Hepatocyte (in vitro differentiated cells): ENCODE measurements at places on chromosomes 13 and 19. TPM values are rescaled to one million over a fixed set of nuclear protein-coding genes. Genes with fewer than 3 reads are reported as not detected.

PLIN4 gene
- total RNA-seq: 0.17 and 0.60 TPM in 2 replicates

KLK4 gene
- total RNA-seq: not detected in 2 replicates

DNA sequence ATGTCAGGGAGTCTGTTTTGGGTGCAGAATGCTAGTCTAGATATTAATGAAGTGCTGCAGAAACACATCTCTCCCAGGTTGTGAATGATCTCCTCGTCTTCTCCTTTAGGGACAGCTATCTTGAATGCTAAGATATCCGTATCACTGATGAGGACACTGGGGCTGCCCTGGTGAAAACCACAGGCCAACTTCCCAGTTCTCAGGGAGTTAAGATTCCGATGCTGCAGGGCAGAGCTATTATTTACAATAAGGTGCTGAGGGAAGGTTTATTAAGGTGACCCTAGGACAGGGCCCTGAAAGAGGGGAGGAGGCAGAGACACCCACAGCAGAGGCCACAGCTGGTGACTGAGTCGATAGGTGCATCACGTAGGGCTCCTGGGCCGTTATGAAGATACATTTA, 66.1 kb downstream of the TNFRSF19 start:
- no peak overlapping the region for H3K27ac ChIP-seq
- no peak for DNase-seq
- no peaks in the 10 kb centered on the region for H3K27me3 ChIP-seq
- H3K4me1 ChIP-seq: peaks cover 18% of the 10 kb centered on the region

DNA sequence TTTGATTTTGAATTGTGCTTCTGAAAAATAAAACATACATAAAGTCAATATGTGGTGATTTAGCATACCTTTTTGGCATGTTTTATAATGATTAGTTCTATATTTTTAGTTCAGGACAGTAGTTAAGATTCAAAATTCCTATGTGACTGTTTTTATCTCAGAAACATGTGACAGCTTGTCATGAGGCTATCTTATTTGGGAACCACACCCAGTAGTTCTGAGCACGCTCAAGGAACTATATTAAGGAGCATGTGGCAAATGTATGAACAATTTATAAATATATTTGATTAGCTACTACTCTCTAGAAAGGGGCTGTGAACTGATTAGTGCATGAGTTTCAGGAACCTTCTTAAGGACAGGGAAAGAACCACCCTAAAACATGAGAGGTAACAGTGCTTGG, 38.8 kb downstream of the FGF9 start:
- no peak overlapping the region for H3K4me3 ChIP-seq
- no peaks in the 10 kb centered on the region for H3K36me3 ChIP-seq
- no peaks in the 10 kb centered on the region for H3K4me1 ChIP-seq
- H3K27ac ChIP-seq: no peak overlapping the region
- DNase-seq: no peak

- no peak for DNase-seq
- no peaks in the 10 kb centered on the region for H3K36me3 ChIP-seq
- H3K4me3 ChIP-seq: no peak overlapping the region
- H3K27me3 ChIP-seq: no peaks in the 10 kb centered on the region
Measured at GRCh38 chr13:39777021-39777420, 121.6 kb downstream of the COG6 start.

DNA sequence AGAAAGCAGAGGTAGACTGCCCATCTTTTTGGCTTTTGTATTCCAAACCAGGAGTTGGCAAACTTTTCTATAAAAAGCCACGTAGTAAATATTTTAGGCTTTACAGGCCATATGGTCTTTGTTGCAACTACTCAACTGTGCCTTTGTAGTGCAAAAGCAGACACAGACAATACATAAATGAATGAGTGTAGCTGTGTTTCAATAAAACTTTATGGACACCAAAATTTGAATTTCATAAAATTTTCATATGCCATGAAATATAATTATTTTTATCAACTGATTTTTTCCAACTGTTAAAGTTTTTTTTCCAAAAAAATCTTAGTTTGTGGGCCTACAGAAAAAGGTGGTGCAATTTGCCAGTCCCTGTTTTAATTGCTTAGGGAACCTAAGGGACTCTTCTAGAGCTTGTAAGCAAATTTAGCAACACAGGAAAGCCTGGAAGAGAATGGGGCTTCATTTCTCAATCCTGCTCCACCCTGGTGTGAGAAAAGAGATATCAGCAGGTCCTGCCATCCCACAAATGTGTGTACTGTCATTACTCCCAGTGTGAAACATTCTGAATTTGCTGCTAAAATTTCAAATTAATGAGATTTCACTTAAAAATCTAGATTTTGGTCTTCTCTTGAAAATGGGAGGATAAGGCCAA, 194.2 kb downstream of the RGCC start:
- H3K27ac ChIP-seq: no peak overlapping the region
- no peak for DNase-seq
- H3K36me3 ChIP-seq: no peaks in the 10 kb centered on the region

FAM216B gene
- total RNA-seq: 0.80 and 0.90 TPM in 2 replicates

DNA sequence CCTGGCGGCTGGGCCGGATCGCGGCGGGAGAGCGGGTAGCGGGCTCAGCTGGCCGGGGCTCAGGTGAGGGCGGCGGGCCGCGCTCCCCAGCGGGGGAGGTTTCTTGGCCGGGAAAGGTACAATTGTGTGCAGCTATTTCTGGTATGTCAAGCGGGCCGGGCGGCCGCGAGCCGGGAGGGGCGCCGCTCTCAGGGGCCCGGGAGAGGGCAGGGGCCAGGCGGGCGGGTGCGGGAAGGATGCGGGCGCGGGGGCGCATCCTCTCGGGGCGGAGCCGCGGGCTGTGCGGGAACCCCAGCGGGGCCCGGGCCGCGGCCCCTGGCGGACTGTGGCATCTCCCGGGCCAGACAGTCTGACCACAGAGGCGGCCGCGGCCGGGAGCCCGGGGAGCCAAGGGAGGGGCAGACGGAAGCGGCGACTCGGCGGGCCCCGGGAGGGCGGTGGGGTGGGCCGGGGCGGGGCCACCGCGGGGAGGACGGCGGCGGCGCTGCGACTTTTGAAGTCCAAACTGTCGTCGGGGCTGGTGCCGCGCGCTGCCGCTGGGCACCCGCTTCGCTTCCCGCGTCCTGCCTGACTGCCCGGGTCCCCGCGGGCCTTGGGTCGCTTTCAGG, at the start of gene LMO7:
Gene LMO7, plus strand, starts transcription at position 503 of the 608 bp plus-strand sequence. CDS start 328 bp downstream, outside the sequence.
- H3K4me1 ChIP-seq: peaks cover 7% of the 10 kb centered on the region
- H3K27ac ChIP-seq: peak within 1 kb of the TSS; percentile 66
- peak within 1 kb of the TSS; percentile 95 for H3K4me3 ChIP-seq
- peaks cover 12% of the 10 kb centered on the region for H3K27me3 ChIP-seq
- peak; percentile 67 for DNase-seq

DNA sequence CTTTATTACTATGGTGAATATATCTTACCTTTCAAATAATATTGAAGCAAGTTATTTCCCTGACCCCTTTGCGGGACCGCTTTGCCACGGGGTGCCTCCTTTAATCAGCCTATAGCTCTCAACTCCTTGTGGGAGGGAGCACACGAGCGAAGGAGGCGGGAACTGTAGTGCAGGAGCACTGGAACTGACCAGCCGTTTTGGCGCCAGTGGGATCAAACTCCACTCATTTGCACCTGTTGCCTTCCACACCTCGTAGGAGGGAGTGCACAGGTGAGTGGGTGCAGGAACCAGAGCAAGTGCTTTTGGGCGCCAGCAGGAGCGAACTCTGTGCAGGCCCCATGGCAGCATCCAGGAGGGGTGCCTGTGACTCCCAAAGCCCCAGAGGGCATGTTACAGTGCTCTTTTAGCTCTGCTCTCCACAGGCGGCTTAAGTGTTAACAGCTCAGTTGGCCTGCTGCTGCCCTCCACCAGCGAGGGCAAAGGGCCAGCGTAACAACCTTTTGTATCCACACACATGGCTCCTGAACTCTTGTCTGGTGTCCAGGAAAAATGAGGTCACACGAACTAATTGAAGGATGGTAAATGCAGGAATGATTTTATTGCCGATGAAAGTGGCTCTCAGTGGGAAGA, 206.9 kb downstream of the GGACT start:
- no peak overlapping the region for H3K4me3 ChIP-seq
- H3K27me3 ChIP-seq: no peaks in the 10 kb centered on the region
- H3K4me1 ChIP-seq: no peaks in the 10 kb centered on the region
- no peak overlapping the region for H3K27ac ChIP-seq
- no peak for DNase-seq

CEACAM4 gene
- total RNA-seq: not detected in 2 replicates

C13orf42 gene
- total RNA-seq: not detected in 2 replicates

ZNF726 gene
- total RNA-seq: not detected in 2 replicates

C19orf85 gene
- not detected in 2 replicates for total RNA-seq

- H3K36me3 ChIP-seq: no peaks in the 10 kb centered on the region
- peaks cover 14% of the 10 kb centered on the region for H3K4me1 ChIP-seq
- no peak overlapping the region for H3K4me3 ChIP-seq
- peak overlapping the region; percentile 69 for H3K27ac ChIP-seq
Measured at GRCh38 chr13:111165241-111166010, 50.3 kb downstream of the ARHGEF7 start.

PIBF1 gene
- 20.9 and 24.5 TPM in 2 replicates for total RNA-seq

- H3K27ac ChIP-seq: no peak overlapping the region
- no peak for DNase-seq
- H3K27me3 ChIP-seq: peaks cover 38% of the 10 kb centered on the region
- H3K4me1 ChIP-seq: no peaks in the 10 kb centered on the region
Measured at GRCh38 chr13:99743094-99743493, 228.5 kb downstream of the ZIC5 start.

GRCh38 chr13:27203186-27203585, 31.6 kb upstream of the USP12 start:
- no peak for DNase-seq
- no peak overlapping the region for H3K4me3 ChIP-seq
- no peak overlapping the region for H3K27ac ChIP-seq
- H3K4me1 ChIP-seq: no peaks in the 10 kb centered on the region
- no peaks in the 10 kb centered on the region for H3K27me3 ChIP-seq

DNA sequence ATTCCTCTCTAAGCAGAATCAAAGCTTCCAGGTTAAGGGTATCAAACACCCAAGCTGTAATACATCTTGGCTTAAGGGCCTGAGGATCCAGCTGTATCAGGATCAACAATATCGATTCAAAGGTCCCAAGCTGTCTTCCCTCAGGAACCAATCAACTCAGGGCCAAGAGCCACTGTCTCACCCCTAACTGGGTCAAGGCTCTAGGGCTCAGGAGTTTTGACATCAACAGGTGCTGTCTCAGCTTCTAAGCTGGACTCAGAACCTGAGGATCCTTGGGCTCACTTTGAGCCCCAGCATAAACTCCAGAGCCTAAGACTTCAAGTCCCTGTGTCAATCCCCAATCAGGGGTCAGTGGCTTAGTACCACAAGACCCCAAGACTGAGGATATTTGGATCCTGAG, 917 bp downstream of the FBXW9 start:
- H3K4me1 ChIP-seq: peaks cover 5% of the 10 kb centered on the region
- H3K27ac ChIP-seq: no peak overlapping the region
- no peak for DNase-seq
- no peaks in the 10 kb centered on the region for H3K36me3 ChIP-seq
- H3K4me3 ChIP-seq: no peak overlapping the region
- no peaks in the 10 kb centered on the region for H3K27me3 ChIP-seq
